Stimulated activated CD4-positive, alpha-beta T cell treated with anti-CD3 and anti-CD28 coated beads, Interleukin-2, amount 100 ng/mL, for 24 hours (primary cell): ENCODE measurements at places on chromosomes 16 and 17.

DNA sequence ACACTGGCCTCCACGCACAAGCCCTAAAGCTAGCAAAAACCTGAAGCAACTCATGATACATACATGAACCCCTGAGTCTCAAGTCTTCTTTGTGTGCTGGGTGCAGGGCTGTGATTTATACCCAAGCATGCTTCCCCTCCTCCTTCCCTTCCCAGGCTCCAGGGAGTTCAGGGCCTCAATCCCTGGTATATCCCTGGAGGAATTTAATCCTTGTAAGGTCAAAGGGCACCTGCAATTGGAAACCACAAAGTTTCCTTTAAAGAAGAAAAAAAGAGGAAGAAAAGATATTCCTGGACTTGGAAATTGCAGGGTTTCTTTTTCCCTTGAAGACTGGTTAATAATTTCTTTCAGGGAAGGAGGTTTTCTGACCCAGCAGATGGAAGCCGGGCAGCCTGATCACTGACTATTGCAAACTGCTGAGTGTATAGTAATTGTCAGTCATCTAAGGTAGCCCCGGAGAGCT lies 182.3 kb downstream of the AATF start:
- no peak for DNase-seq

GRCh38 chr16:2791174-2791573 lies 3.8 kb upstream of the PRSS33 start:
- DNase-seq: no peak

DNA sequence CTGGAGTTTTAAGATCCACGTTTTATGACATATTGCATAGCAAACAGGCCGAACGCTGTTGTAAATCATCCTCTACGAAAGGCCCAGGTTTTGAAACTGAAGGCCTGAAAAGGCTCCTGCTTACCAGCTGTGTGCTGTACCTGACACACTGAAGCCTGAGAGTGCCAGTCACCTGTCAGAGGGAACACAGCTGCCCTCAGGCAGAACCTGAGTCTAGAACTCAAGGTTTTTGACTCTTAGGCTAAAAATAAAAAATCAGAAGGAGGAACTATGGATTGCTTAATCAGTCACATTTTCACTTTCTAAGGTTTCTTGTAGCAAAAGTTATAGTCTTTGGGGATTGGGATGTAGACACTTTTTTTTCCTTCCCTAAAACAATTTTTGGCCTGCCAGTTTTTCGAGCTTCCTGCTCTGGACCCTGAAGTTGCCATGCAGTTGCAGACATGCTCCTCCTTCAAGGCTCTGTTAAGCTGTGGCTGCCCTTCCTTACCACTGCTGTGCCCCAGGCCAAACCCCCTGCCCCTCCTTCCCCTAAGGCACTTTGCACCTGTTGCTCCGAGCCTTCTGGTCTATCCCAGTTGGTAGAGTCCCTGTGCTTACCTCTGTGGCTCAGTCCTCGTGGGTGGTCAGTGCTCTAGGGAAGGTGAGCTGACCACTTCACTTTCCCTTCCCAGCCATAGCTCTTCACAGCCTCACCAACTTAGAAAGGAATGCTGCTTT lies 56.6 kb downstream of the TENT4B start:
- no peak for DNase-seq

DNA sequence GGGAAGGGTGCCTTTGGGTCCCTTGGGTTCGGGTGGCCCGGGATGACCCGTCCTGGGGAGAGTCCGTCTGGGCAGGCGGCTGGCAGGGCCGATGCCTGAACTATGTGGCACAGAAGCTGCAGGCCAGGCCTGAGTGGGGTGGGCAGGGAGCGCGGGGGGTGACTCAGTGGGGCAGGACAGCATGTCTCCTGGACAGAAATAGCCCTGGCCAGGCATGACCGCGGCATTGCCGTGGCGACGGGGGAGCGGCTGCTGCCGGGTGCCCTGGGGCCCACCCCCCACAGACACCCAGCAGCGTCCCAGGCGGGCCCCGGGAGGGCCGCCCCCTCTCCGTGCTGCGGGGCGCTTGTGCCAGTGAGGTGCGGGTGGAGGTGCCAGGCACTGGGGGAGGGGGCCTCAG lies 1.8 kb upstream of the C1QTNF8 start:
- DNase-seq: no peak

- DNase-seq: peak; percentile 77
Measured at GRCh38 chr16:12095275-12096156, 119.0 kb downstream of the SNX29 start.

DNA sequence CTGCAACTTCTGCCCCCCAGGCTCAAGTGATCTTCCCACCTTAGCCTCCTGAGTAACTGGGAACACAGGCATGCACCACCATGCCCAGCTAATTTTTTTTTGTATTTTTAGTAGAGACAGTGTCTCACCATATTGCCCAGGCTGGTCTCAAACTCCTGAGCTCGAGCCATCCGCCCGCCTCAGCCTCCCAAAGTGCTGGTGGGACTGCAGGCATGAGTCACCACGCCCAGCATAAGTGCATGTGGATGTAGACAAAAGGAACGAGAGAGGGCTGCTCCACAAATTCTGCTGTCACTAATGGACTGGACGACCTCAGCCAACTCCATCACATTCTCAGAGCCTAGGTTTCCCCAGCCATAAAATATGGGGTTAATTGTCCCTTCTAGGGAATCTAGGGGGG lies 7.7 kb upstream of the SP2 start:
- no peak for DNase-seq

- no peak for DNase-seq
Measured at GRCh38 chr17:7586673-7587419, 3.0 kb downstream of the SOX15 start.

GRCh38 chr17:5509482-5509881 lies 23.1 kb downstream of the MIS12 start:
- no peak for DNase-seq

DNA sequence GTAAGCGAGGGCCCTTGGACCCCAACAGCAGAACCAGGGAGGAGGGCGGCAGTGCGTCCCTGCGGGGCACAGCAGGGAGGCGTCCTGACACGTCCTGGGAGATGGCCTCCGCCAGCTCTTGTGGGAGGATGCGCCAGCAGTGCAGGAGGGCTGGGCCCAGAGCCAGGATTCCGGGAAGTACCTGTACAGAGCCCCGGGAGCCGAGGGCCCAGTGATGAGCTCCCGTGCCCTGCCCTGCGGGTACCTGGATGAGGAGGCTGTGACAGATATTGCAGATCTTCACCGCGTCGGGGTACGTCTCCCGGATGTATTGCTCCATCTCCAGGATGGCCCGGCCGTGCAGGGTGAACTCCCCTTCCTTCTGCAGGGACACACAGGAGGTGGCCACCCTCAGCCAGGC lies 23.1 kb downstream of the KDM8 start:
- no peak for DNase-seq

- DNase-seq: no peak
Measured at GRCh38 chr16:35398180-35398579, 1938.8 kb downstream of the TP53TG3F start.

GRCh38 chr16:53502331-53503269 lies at the start of gene AKTIP:
TSS of gene AKTIP (minus strand) at chr16:53503209. CDS start at chr16:53500259, 2,950 bp downstream.
- DNase-seq: peak; percentile 75

DNA sequence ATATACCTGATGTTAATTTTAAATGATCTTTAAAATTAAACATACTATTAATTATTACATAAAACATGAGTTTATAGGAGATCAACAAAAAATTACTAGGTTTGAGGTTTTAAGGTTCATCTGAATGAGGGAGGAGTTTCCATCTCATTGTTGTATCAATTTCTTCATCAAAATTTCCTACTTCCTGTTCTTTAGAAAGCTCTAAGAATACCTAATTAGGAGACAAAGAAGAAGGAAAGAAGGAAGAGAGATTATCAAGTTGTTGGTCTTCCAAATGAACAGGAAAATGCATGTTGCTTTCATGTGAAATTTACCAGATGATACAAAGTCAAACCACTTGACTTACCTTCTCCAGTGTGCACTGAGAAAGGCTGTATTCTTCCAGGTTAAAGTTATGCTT lies 18.1 kb upstream of the ABCA9 start:
- no peak for DNase-seq

- DNase-seq: no peak
Measured at GRCh38 chr17:65287040-65287439, 149.9 kb downstream of the RGS9 start.

GRCh38 chr17:62727916-62728672 lies 80.0 kb downstream of the MARCHF10 start:
- no peak for DNase-seq

DNA sequence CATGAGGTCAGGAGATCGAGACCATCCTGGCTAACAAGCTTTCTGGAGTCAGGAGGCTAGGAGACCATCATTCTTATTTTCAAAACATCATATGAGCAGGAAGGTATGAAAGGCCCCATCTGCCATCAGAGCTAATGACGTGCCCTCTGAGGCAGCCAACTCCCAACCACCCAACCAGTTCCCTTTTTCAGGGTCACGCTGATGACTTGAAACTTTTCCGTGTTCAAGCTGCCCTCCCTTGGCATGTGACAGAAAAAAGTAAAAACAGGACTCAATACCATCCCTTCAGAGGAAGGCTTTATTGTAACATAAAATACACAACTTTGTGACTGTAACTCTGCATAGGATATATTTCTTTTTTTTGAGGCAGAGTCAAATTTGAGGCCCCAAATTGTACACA lies 4.6 kb upstream of the GHDC start:
- DNase-seq: no peak

GRCh38 chr17:4893272-4893671 lies 6.1 kb upstream of the C17orf107 start:
- DNase-seq: no peak

GRCh38 chr16:6602405-6602804 lies 730.2 kb upstream of the RBFOX1 start:
- no peak for DNase-seq

DNA sequence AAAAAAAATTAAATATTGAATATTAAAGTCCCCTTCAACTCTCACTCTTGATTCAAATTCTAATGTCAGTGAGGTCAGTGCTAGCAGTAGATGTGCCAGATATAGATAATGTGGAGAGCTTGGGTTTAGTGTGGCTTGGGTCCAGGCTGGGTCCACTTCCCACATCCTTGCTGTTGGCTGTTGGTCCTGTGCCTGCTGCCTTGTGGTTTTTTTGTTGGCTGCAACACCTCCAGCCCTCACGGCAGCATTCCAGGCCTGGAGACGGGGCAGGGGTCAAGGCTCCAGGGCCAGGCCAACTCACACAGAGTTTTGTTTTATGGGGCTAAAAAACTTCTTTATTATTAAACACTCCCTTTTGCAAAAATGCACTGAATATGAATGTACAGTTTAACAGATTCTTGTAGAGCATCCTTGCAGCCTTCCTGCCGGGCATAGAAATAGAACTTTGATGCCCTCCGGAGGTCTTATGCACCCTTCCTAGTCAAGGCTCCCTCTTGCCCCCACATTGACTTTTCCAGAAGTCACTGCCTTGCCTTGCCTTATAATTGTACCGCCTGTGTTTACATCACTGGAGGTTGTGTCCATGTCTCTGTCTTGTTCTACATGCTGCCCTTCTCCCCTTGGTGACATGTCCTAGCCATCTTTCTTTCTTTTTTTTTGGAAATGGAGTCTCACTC lies 25.5 kb upstream of the MYO15B start:
- DNase-seq: no peak

- DNase-seq: no peak
Measured at GRCh38 chr16:57941016-57941664, 29.8 kb downstream of the CNGB1 start.

DNA sequence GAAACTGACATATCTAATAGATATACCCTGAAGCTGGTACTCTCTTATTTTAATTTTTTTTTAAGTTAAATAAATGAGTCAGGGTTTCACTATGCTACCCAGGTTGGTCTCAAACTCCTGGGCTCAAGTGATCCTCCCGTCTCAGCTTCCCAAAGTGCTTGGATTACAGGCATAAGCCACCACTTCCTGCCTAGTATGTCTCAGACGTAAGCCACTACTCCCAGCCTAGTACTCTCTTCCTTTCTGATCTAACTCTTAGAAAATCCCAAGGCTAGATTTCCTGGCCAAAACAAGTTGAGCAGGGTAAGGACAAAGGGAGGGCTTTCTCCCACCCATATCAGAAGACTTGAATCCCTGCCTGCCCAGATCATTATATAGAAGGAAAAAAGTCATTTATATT lies 33.7 kb downstream of the HOXB1 start:
- DNase-seq: no peak

DNA sequence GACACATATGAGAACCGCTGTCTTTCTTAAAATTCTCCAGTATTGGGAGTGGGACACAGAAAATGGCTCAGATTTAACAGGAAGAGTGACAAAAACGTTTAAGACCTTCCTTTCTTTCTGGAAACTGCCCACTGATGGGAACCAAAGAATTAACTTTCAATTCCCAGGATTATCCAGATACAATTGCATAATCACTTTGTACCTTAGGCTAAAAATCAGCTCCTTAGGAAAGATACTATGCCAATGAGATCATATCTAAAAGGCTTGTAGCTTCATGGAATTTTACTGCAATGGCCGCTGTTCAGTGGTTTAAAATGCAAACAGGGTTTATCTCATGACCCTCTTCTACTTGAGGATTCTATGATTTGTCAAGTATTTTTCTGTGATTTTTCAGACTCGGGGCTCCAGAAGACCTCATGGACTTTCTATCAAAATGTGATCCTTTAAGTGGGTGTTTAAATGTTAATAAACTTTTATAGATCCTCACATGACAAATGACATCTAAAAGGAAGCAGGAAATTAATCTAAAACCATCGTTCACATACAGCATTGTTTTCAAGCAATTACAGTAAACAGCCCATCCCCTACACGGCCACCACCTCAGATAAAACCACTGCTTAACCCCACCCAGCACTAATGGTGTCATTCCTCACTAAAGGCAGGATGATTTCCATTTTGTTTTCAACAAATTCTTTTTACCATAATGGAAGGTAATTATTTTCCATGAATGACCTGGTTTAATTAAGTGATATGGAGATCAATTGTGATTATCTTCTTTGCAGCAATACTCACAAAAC lies 31.6 kb upstream of the ERN1 start:
- no peak for DNase-seq

GRCh38 chr17:77830816-77831473 lies 127.6 kb upstream of the TNRC6C start:
- no peak for DNase-seq

GRCh38 chr17:33933576-33933975 lies 321.5 kb upstream of the CCL2 start:
- no peak for DNase-seq

- DNase-seq: no peak
Measured at GRCh38 chr17:73610331-73610911, 33.8 kb downstream of the SDK2 start.

DNA sequence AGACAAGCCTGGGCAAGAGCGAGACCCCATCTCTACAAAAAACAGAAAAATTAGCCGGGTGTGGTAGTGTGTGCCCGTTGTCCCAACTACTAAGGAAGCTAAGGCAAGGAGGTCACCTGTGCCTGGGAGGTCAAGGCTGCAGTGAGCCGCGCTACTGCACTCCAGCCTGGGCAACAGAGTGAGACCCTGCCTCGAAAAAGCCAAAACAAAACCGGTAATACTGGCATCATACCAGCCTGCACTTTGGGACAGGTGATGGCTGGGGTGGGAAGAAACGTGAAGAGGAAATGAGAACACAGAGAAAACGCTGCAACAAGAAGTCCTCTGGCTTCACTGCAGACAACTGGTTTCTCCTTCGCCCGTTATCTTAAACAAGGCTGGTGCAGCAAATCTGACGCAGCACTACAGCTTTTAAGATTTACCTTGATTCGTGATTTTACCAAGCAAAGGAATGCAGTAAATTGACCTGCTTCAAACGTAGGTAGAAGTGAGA lies 725 bp upstream of the CASC3 start:
- DNase-seq: no peak
